IMR-90 (cell line): ENCODE measurements at places on chromosomes 2 and 18. TPM values are rescaled to one million over a fixed set of nuclear protein-coding genes. Genes with fewer than 3 reads are reported as not detected.

DNA sequence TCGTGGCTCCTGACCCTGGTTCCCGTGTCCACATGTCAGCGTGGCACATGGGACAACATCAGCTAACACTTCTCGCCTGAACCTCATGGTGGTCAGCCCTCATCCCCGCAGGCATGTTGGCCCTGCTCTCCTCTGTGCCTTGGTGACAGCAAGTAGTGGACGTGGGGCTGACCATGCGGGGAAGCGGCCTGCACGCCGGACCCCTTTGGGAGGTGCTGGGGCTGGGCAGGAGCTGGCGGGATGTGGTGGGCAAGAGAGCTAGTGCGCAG is 249.5 kb downstream of the TWIST2 start:
- H3K27ac ChIP-seq: no peak overlapping the region
- DNase-seq: no peak
- no peaks in the 10 kb centered on the region for H3K27me3 ChIP-seq
- H3K36me3 ChIP-seq: peaks cover 55% of the 10 kb centered on the region
- H3K4me1 ChIP-seq: no peaks in the 10 kb centered on the region

GRCh38 chr2:119723784-119724467 is 35.8 kb upstream of the PTPN4 start:
- no peak overlapping the region for H3K4me3 ChIP-seq
- no peak for DNase-seq
- H3K27me3 ChIP-seq: peaks cover 23% of the 10 kb centered on the region
- no peaks in the 10 kb centered on the region for H3K36me3 ChIP-seq
- no peaks in the 10 kb centered on the region for H3K4me1 ChIP-seq

DNA sequence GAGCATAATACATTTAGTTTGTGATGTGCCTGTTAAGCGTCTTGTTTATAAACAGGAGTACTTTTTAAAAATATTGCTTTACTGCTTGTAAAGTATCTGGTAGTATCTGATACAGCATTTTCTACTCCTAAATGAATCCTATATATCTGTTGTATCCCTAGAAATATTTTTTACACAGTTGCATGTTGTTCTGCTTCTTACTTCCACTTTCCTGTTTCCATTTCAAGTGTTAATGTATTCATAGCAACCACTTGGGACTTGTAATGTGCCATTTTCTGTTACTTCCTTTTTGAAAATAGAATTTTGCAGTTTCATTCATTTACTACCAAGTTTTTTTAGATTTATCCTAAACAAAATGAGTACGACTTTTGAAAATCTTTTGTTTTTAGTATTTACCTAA is 24.9 kb downstream of the CCNT2 start:
- no peak for DNase-seq
- H3K4me3 ChIP-seq: no peak overlapping the region
- H3K27me3 ChIP-seq: no peaks in the 10 kb centered on the region
- H3K36me3 ChIP-seq: peaks cover 30% of the 10 kb centered on the region

GRCh38 chr18:31204833-31205232 is 42.2 kb upstream of the DSC1 start:
- no peak overlapping the region for H3K4me3 ChIP-seq
- H3K36me3 ChIP-seq: no peaks in the 10 kb centered on the region
- H3K27me3 ChIP-seq: no peaks in the 10 kb centered on the region
- no peak overlapping the region for H3K27ac ChIP-seq
- no peaks in the 10 kb centered on the region for H3K4me1 ChIP-seq
- no peak for DNase-seq

DNA sequence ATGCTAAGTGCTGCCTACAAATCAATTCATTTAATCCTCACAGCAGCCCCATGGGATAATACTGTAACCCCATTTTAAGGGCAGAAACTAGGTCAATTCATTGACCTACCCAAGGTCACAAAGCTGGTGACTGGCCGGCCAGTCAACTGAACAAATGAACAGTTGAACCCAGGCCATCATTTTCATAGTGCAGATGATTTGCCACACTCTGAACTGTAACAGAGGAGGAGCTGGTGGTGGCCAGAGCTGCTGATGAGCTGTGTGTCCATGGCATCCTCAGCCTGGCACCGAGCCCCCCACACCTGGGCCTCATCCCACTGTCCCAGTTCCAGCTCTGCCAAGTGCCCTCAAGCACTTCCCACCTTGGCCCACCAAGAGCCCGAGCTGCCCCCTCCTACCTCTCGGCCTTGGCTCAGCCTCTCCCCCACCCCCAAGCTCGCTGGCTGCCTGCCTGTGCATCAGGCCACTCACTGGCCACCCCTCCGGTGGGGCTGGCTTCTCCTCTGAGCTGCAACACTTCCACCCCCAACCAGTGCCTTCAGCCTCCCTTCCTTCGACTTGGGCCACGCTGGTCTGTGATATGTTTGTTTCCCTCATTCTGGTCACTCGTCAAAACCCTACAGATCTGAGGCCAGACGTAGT is 58.4 kb downstream of the ATOH8 start:
- DNase-seq: no peak
- no peak overlapping the region for H3K4me3 ChIP-seq
- no peaks in the 10 kb centered on the region for H3K27me3 ChIP-seq
- H3K36me3 ChIP-seq: no peaks in the 10 kb centered on the region

- H3K4me3 ChIP-seq: no peak overlapping the region
- no peaks in the 10 kb centered on the region for H3K27me3 ChIP-seq
- H3K27ac ChIP-seq: no peak overlapping the region
- H3K4me1 ChIP-seq: peaks cover 9% of the 10 kb centered on the region
- peak; percentile 86 for DNase-seq
These were observed 38.7 kb upstream of the SERTAD2 start for GRCh38 chr2:64692401-64692800.

- peak; percentile 97 for DNase-seq
- no peak overlapping the region for H3K4me3 ChIP-seq
- H3K27me3 ChIP-seq: no peaks in the 10 kb centered on the region
- H3K27ac ChIP-seq: peak overlapping the region; percentile 93
These were observed 86.1 kb upstream of the CTAGE1 start for GRCh38 chr18:22503803-22504202.

DNA sequence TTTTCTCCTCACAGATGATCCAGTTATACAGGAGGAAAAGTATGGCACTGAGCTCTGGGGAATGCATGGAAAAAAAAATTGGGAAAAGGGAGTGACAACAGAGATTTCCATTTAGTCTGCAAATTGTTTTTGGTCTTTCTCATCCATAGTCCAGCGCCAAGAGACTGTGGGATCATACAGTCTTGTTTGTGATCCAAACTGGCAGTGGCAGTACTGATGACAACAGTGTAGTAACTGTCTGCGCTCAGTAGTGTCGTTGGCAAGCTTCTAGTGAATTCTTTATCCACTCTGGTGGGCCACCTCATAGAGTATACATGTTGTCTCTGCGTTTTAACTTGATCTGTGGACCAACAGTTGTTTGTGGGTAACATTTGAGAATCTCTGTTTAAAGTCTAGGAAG is 37.9 kb downstream of the GALNT1 start:
- H3K27ac ChIP-seq: no peak overlapping the region
- no peaks in the 10 kb centered on the region for H3K36me3 ChIP-seq
- no peaks in the 10 kb centered on the region for H3K27me3 ChIP-seq
- peaks cover 7% of the 10 kb centered on the region for H3K4me1 ChIP-seq
- no peak overlapping the region for H3K4me3 ChIP-seq

GRCh38 chr2:224909885-224910573 is 132.2 kb downstream of the DOCK10 start:
- H3K27me3 ChIP-seq: no peaks in the 10 kb centered on the region
- H3K4me3 ChIP-seq: no peak overlapping the region
- H3K27ac ChIP-seq: no peak overlapping the region
- peak; percentile 73 for DNase-seq
- H3K36me3 ChIP-seq: no peaks in the 10 kb centered on the region
- peaks cover 4% of the 10 kb centered on the region; the same call in 1 of the 2 replicates for H3K4me1 ChIP-seq

- no peak overlapping the region for H3K4me3 ChIP-seq
- no peaks in the 10 kb centered on the region for H3K4me1 ChIP-seq
- no peak for DNase-seq
- no peak overlapping the region for H3K27ac ChIP-seq
- no peaks in the 10 kb centered on the region for H3K27me3 ChIP-seq
These were observed 364.3 kb downstream of the PLCL1 start for GRCh38 chr2:198168651-198169050.

DNA sequence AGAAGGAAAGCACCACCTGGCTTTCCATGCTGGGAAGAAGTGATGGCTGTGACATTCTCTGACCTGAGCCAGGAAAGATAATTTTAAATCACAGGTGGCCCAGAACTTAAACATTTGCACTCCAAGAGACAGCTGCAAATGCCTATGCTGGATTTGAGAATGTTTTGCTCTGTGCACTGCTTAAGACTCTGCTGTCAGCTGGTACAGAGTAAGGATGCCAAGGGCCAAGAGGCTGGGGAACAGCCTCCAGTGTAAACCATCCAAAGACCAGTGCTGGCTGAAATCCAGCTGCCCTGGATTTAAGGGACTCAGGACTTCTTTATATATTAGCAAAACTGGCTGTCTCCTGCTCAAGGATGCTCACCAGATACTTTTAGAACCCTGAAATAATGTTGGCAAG is 3.9 kb downstream of the HOXD8 start:
- H3K36me3 ChIP-seq: no peaks in the 10 kb centered on the region
- peaks cover 93% of the 10 kb centered on the region for H3K27me3 ChIP-seq
- no peak overlapping the region for H3K27ac ChIP-seq

Gene HOXD13
- total RNA-seq: not detected in 2 replicates

Gene PLB1
- total RNA-seq: 0.90 and 1.4 TPM in 2 replicates

Gene CIDEA
- not detected in 2 replicates for total RNA-seq
